Stimulated activated CD4-positive, alpha-beta T cell treated with anti-CD3 and anti-CD28 coated beads, Interleukin-15, amount 100 ng/mL, for 1 hour (primary cell): ENCODE measurements at places on chromosomes 12 and 14.

DNA sequence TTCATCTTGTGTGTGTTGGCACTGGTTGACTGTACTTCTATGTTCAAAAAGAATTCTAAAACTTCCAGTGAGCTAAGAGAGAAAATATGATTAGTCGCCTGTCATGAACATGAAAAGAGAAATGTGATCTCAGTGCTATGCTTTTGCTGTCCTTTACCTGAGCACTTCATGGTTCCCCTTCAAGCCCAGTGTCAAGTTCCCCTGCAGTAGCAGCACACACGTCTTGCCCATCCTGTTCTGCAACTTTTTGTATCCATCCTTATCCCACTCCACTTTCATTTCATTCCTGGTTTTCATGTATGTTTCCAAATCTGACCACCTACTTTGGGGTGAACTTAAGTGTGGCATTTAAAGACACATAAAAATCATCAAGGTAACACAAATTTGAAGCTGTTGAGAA, 848.0 kb upstream of the USP15 start:
- DNase-seq = no peak

DNA sequence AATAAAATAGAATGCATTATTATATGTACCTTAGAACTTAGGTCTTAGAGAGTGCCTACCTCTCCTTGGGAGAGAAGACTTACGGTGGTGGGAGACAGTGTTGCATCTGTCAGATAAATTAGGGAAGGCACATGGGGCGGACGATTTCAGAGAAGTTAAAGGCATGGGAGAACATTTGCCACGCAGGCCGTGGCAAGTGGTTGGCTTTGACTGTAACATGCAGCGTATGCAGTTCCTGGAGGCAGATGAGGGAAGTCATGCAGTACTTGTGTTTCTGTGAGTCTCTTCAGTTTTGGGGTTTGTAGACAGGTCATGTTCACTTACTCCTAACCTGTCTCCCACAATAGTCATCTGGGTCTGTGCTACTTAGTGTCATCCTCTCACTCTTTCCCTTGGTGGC, 43.6 kb downstream of the ETV6 start:
- DNase-seq = no peak

GRCh38 chr14:104221636-104222369, 83.4 kb downstream of the KIF26A start:
- DNase-seq = no peak

GRCh38 chr14:102863381-102863780, 59.1 kb upstream of the AMN start:
- DNase-seq = no peak

DNA sequence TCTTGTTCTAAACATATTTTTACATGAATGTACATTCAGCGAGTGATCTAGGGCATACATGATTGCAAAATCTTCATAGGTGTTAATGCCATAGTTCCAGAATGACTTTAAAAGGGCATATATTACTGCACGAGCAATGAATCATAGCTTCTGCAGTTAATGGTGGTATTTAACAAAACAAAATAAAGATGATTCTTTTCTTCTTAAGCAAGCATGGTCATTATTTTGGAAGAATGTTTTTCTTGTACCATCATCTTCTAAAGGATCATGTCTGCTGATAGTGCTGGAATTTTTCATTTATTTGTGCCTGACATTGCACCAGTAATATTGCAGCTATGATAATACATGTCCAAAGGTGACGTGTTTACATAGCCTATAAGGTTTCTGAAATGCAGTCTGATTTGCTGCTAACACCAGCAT, 388.6 kb downstream of the CCDC91 start:
- no peak for DNase-seq
